ENCODE measurements at places on chromosomes 4 and X. TPM values are rescaled to one million over a fixed set of nuclear protein-coding genes. Genes with fewer than 3 reads are reported as not detected.

The GNRHR gene
- not detected for total RNA-seq

The BMP3 gene
- total RNA-seq = not detected

The CRMP1 gene
- total RNA-seq = not detected

- H3K27me3 ChIP-seq = peaks cover 23% of the 10 kb centered on the region
- H3K27ac ChIP-seq = no peak overlapping the region
- H3K4me1 ChIP-seq = no peaks in the 10 kb centered on the region
- DNase-seq = no peak
Observed at GRCh38 chr4:121375262-121375661, 5.6 kb downstream of the QRFPR start.

DNA sequence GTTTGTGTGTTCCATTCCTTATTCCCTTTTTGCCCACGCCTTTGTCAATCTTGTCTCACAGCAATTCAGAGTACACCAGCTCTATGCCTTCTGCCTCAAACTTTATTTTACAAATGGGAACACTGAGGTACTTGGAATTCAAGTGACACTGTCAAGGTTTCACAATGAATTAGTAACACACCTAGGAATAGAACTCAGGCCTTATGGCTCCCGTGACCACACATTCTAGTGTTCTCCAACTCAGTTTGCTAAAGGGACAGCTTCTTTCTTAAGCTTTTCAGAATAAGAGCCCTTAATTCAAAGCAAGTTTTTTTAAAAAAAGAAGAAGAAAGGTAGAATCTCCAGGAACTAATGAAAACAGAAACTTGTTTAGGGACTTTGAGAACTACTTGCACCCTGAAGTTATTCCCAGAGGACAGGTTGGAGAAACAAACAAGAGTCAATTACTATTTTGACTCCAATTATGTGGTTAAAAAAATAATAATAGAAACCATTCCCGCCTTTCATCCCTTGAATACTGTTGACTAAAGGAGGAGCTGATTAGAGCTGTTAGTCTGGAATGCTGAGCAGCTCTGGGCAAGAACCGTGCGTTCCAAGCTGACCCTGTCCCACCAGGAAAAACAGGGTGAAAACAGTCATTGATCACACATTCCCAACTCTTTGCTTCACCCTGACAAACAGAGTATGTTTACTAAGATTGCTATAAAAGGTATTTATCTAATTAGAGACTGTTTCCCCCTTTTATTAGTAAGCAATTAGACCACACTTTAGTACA is 408.8 kb upstream of the CNKSR2 start:
- no peaks in the 10 kb centered on the region for H3K4me1 ChIP-seq
- DNase-seq = no peak
- no peak overlapping the region for H3K27ac ChIP-seq
- H3K36me3 ChIP-seq = no peaks in the 10 kb centered on the region

DNA sequence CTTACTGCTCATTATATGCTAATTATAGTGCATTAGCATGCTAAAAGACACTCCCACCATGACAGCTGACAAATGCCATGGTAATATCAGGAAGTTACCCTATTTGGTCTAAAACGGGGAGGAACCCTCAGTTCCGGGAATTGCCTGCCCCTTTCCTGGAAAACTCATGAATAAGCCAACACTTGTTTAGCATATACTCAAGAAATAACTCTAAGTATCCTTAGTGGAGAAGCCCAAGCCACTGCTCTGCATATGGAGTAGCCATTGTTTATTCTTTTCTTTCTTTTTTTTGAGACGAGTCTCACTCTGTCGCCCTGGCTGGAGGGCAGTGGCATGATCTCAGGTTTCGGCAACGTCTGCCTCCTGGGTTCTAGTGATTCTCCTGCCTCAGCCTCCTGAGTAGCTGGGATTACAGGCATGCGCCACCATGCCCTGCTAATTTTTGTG is 15.5 kb downstream of the NUDT6 start:
- no peak overlapping the region for H3K4me3 ChIP-seq
- no peak overlapping the region for H3K27ac ChIP-seq
- no peaks in the 10 kb centered on the region for H3K27me3 ChIP-seq
- H3K36me3 ChIP-seq = no peaks in the 10 kb centered on the region

All from endothelial cell of umbilical vein (primary cell).